ENCODE measurements at places on chromosomes 1 and 21.

GRCh38 chr1:222899471-222899870 lies 84.6 kb downstream of the DISP1 start:
- no peak for DNase-seq

DNA sequence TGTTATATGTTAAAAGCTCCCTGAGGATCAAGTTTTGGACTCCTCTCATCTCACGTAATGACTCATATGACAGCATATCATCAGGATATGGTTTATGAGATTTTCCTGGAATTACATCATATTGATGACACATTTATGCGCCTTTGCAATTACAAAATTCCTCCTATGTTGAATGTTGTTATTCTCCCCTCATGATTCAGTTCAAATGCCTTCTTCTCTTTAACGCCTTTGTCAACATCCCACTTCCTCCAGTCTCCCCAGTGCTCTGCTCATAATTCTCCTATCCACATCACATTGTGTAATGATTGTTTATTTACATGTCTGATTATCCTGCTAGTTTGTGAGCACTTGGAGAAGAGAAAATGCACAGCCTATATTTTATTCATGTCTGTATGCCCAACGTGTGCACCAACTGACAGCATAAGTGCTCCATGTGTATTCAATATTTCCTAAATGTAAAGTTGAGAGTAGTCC lies 80.9 kb upstream of the BACH1 start:
- peak; percentile 92 for DNase-seq

DNA sequence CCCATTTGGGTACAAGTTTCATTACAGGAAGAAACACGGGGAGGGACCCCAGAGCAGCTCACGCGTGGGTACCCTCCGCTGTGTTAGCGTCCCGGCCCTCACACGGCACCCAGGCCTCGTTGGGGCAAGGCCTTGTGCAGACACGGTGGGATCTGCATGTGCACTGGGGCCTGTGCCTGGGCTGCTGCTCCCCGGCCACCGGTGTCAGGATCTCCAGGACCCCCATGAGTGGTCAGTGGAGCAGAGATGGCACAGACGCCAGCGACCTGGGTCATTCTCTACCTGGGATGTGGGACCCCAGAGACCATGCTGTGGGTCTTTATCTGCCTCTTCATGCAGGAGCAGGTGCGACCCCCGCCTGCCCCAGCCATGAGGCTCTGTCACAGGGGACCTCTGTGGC lies 5.4 kb upstream of the SAMD11 start:
- no peak for DNase-seq

DNA sequence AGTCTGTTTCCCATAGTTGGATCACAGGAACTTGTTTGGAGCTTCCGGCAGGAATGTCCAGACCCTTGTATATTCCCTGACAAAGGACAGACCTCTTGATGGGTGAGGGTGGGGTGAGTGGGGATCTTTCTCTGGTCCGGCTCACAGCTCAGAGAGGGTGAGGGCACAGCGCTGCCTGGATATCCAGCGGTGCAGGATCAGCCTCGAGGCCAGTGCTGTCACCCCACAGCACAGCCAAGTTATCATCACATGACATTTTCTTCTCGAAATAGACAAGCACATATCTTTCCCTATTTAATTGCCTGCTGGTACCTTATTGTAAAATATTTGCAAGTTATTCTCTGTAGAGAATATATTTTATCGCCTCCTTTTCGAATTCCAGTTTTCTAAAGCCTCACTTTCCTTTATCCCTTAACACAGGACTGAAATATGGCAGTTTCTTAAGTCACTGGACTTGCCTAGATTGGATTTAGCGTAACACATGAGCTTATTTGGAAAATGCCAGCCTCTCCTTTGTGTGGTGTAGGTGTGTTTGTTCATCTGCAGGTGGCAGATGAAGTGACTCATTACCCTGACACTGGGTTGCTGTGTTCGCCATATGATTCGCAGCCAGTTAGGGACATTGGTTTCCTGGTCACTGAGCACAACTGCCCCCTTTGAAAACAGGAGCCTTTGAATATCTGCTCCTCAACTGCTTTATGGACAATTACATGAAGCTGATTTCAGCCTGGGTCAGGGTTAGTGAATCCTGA lies 21.4 kb downstream of the CLIC6 start:
- no peak for DNase-seq

- DNase-seq, result peak; percentile 33
Measured at GRCh38 chr1:212162635-212163034, 122.6 kb upstream of the PPP2R5A start.

GRCh38 chr1:248822148-248823032 lies 3.3 kb downstream of the SH3BP5L start:
- DNase-seq, result no peak

- peak; percentile 14 for DNase-seq
Measured at GRCh38 chr1:93459126-93459525, 11.2 kb downstream of the FNBP1L start.

DNA sequence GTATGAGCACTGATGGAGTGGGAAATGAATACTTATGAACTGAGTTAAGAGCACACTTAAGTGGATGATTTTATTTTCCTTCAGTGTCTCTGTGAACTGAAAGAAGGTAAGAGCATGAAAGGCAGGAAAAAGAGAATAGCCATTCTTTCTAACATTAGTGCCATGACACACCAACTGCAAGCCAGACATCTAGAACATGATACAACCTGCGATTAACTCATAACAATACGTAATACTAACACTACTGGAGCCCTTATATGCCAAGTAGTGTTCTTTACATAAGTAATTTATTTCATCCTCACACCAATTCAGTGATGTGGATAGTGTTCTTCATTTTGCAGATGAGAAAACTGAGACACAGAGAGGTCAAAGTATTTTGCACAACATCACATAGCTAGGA lies 56.7 kb downstream of the PRRX1 start:
- DNase-seq, result no peak

DNA sequence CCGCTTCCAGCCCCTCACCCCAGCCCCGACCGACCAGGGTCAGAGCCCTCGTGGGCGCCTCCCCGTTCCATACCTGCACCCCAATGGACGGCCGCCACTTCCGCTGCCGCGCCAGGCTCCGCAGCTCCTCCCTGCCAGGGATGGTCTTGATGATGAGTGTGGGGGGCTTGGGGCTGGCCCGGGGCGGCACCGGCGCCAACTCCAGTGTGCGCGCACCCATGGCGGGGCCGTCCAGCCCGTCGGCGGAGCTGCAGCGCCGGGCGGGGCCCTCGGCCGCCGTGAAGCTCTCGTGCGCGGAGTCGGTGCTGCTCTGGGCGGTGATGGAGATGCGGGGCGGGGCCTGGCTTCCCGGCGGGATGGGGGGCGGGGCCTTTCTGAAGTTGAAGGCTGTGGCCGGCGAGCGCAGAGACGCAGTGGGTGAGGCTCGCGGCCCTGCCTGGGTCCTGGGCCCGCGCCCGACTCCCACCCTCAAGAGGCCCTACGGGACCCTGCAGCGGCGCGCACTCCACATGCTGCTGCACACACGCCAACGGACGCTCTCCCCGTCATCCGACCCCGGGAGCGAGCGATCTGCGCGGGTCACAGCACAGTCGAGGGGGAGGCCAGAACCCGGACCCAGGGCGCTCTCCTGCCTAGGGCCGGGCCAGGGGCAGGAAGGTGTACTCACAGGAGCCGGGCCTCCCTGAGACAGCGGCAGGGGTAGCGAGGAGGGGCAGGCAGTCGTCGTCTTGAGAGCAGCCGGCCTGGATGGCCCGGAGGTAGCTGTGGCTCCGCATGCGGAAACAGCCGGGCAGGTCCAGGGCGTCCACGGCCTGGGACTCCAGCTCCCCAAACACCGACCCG lies 26.1 kb upstream of the SMIM12 start:
- peak; percentile 49 for DNase-seq

DNA sequence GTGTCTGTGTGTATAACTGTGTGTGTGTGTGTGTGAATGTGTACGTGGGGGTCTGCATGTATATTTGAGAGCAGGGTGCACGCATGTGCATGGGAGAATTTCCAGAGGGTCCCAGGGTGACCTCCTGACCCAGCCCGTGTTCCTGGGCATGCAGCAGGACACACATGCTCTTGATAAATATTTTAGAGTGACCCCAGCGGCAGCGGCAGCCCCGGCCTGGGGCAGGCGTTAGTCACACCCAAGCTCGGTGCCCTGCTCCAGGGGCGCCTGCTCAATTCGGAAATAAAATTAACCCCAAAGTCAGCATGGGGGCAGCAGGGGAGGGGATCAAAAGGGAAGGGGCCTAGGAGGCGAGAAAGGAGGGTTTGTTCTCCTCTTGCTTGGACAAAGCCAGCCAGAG lies 107.5 kb downstream of the PAX7 start:
- DNase-seq, result no peak

- peak; percentile 1 for DNase-seq
Measured at GRCh38 chr1:232725305-232726047, 79.7 kb upstream of the MAP10 start.

DNA sequence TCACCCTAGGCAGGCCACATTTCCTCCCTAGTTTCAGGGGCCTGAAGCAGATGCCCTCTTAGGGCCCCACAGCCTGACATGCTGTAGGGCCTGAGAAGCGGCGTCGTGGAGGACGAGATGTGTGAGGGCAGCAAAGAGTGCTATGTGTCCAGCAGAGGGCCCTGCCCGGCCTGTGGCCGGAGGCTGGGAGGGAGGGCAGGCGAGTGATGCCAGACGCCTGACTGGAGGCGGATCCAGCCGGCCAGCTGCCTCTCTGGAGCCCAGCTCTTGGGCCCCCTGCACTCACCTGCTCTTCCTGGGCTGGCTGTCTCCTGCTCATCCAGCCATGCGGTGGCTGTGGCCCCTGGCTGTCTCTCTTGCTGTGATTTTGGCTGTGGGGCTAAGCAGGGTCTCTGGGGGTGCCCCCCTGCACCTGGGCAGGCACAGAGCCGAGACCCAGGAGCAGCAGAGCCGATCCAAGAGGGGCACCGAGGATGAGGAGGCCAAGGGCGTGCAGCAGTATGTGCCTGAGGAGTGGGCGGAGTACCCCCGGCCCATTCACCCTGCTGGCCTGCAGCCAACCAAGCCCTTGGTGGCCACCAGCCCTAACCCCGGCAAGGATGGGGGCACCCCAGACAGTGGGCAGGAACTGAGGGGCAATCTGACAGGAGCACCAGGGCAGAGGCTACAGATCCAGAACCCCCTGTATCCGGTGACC lies at the start of gene GPR37L1:
TSS of gene GPR37L1 (plus strand) at position 279 of the 697 bp plus-strand sequence. CDS start at position 326, 47 bp downstream.
- DNase-seq, result peak; percentile 51

GRCh38 chr1:16204634-16205333 lies 7.7 kb downstream of the ARHGEF19 start:
- no peak for DNase-seq

GRCh38 chr1:27970401-27970800 lies 10.6 kb downstream of the XKR8 start:
- DNase-seq, result peak; percentile 77
